Small intestine (tissue), 16 donors: ENCODE measurements at places on chromosomes 3 and 15.

- no peak for DNase-seq
These were observed 49.0 kb downstream of the THBS1 start for GRCh38 chr15:39629906-39630305.

DNA sequence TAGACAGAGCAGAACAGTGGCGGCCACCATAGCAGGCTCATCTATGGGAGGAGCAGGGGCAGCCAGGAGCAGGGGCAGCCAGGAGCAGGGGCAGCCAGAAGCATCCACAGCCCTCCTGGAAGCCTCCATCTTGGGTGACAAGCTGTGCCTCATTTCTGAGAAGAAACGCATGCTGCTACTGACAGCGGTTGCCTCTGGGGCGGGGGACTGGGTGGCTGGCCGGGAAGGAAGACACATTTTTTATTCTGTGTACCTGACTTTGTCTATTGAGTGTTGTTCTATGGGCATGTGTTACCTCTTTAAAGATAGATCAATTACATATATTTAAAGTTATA, 71.5 kb upstream of the KLF13 start:
- no peak for DNase-seq

GRCh38 chr3:53140847-53141845, 10.9 kb upstream of the RFT1 start:
- no peak for DNase-seq

DNA sequence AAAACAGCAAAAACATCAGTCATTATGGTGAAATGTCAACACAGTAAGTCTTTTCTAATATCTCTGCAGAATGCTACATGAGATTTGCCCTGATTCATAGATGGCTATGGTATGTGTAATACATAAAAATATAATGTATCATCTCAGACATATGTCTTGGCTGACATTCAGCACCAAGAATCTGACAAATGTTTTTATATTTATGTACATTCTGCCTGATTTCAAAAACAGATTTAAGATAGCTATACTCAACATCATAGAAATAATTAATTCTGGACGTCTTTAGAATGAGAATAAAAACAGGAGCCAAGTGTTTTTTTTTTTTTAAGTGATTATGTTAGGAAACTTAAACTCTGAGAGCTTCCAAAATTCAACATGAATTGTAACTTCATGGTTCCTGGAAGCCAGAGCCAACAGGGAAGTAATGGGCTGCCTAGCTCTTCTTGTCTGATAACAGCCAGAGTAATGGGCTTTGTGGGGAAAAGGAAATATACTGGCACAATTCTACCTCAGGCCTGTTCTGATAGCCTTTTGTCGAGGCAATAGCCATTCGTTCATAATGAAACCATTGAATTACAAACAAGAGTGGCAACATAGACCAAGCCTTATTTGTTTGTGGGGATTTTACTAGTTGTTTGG, 184.4 kb downstream of the VGLL4 start:
- no peak for DNase-seq

DNA sequence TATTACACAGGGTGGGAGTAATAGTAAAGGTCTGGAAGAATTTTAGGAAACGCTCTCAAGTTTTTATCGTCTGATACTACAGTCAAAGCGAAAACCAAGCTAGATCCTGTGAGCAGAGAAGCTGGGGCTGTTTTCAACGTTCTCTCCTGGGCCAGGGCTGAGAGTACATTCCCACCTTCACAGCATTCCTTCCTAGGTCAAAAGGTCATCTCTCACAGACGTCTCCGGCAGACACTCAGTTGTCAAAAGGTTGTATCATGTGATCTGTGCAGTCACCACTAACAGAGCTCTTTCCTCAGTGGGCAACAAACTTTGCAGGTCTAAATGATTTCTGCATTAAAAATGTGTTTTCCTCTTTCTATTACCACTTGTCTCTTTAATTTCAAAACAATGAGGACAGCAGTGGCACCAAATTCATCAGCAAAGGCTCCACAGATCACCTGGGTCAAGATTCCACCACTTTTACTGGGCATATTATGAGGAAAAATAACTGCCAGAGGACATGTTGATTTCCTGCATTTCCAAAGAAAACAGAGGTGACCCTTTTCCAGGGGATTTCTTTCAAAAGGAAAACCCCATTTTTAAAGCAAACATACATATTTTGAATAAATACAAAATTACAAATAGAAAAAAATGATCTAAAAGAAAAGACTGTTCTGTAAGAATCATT, 41.9 kb downstream of the MEIS2 start:
- no peak for DNase-seq

DNA sequence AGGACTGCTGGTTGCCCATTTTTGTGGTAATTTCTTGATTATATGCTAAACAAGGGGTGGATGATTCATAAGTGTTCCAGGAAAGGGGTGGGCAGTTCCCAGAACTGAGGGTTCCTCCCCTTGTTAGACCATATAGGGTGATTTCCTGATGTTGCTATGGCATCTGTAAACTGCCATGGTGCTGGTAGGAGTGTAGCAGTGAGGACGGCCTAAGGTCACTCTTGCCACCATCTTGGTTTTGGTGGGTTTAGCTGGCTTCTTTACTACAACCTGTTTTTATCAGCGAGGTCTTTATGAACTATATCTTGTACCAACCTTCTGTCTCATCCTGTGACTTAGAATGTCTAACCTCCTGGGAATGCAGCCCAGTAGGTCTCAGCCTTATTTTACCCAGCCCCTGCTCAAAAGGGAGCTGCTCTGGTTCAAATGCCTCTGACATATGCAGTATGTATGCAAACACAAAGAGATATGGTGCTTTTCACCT, 46.2 kb downstream of the C3orf38 start:
- DNase-seq = no peak

- no peak for DNase-seq
These were observed 12.3 kb upstream of the SPATA12 start for GRCh38 chr3:57048052-57048671.

DNA sequence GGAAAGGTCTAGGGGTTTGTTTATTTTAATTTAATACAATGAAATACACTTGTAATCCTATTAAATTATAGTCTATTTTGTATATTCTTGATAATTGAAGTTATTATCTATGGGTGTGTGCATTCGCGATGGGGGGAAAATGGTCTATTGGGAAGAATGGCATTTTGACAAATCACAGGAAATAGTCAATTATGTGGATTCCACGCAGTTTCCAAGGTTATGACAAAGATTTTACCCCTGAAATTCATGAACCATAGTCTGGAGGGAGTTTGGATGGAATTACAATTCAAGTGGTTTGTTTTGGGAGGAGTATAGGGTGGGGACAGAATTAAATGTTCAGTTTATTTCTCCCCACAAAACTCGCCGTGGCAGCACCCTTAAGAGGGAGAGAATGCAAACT, 66.5 kb downstream of the RBMS3 start:
- DNase-seq = no peak

DNA sequence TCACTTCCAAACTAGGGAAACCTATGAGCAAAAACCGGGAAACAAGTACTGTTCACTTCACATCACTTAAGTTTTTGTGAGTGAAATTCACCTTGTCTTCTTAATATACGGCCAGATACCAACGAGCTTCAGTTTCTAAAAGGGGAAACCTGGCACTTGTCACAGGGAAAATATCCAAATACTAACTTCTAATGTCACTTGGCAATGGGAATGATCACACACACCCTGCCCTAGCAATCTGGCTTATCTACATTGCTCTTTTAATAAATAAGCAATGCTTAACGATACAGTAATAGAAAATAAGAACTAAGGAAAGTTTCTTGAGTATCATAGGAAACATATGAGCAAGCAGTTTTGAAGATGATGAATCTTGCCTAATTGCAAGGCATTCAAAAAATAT, 34.6 kb upstream of the PLOD2 start:
- DNase-seq = no peak

- DNase-seq = no peak
These were observed 839.8 kb downstream of the NTRK3 start for GRCh38 chr15:87416591-87417257.

DNA sequence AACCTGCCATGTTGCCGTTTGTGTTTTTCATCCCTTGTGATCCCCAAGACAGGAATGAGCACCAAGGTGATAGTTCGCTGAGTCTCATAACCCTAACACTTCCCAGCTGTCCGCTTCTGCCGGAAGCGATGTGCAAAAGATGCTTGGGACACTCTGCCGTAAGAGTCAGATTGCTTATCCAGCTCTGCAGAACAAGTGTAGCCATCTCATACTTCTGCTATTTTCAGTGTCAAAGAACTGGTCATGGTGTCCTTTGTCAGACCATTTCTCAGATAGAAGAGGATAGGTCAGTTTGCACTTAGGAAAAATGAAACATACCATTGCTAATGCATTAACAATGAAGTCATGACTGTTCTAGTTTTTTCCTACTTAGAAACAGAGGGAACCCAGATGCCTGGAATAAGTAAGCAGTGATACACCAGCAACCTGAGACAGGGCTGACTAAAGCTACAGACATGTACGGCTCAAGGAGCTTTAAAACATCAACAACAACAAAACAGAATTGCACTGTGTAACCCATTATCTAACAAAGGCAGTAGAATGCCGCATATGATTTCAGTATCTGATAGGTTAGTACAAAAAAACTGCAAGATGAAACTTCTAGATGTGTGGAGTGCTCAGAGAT, 134.0 kb upstream of the IL12A start:
- DNase-seq = no peak

DNA sequence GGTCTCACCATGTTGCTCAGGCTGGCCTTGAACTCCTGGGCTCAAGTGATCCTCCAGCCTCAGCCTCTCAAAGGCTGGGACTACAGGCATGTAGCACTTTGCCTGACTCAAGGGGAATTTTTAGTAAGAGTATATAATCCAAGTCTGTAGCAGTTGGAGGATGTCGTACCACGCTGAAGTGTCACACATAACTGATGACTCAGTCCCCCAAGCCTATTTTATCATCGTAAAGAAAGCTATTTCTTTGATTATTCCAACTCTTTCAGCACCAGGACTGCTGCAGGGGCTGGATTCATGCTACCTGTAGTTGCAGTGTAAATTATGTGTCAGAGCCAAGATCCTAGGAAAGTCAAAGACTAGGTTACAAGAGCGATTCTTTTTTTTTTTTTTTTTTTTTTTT, 1.4 kb upstream of the PRKCI start:
- no peak for DNase-seq

- peak; percentile 33 for DNase-seq
These were observed 223.3 kb downstream of the FOXP1 start for GRCh38 chr3:71360180-71360579.

- no peak for DNase-seq
These were observed 252.5 kb downstream of the CDIN1 start for GRCh38 chr15:36831904-36832287.

DNA sequence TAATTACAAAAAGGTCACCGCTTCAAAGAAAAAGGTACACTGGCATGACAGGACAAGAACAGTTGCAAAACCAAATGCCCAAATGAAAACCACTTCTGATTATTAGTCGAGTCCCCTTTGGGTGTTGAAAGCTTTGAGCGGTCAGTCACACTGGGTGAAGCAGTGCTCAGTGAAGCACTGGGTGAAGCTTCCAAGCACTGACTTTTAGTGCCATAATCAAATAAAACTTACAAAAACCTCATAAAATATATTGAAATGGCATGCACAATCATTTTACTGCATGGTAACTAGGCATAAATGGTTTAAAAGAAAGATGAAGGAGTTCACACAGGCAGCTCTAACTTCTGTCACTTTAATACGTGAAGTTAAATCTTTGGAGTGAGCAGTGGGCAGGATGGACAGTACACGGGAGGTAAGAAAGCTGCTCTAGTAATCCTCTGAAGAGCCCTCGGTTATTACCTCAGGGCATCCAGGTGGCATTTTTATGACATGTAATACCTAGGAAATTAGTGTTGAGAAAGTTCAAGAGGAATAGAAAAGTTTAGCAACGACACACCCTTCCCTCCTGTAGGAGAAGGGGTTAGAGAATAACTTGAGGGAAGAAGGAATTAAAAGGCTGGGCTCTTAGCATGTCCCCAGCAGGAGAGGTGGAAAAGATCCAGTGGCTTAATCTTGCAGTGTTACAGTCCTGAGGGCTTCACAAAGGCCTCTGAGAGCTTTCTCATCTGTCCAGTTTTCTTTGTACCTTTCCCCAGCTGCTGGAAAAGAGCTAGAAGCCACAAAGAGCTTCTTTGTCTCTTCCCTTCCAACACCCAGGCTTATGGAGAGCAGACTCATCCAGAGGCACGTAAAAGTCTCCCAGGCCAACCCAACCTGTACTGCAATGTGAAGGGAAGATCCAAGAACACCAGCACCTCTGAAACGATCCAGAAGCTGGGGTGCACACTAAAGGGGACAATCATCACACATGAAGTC, 64.9 kb upstream of the MYO5C start:
- DNase-seq = no peak

DNA sequence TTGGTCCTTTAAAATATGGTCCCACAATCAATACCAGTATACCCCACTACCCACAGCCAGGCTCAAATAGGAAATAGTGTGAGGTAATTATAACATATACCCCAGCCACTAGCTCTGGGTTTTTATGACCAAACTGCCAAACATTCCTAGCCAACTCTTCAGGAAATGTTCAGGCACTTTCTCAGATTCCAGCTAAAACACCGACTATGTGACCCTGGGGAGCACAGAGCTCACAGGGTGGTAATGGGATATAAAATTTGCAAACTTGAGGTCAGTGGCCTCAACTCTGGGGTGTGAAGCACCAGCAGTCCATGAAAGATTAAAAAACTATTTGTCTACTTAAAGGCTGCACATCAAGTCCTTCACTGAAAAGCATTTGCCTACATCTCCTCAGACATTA, 12.9 kb downstream of the FBN1 start:
- no peak for DNase-seq

DNA sequence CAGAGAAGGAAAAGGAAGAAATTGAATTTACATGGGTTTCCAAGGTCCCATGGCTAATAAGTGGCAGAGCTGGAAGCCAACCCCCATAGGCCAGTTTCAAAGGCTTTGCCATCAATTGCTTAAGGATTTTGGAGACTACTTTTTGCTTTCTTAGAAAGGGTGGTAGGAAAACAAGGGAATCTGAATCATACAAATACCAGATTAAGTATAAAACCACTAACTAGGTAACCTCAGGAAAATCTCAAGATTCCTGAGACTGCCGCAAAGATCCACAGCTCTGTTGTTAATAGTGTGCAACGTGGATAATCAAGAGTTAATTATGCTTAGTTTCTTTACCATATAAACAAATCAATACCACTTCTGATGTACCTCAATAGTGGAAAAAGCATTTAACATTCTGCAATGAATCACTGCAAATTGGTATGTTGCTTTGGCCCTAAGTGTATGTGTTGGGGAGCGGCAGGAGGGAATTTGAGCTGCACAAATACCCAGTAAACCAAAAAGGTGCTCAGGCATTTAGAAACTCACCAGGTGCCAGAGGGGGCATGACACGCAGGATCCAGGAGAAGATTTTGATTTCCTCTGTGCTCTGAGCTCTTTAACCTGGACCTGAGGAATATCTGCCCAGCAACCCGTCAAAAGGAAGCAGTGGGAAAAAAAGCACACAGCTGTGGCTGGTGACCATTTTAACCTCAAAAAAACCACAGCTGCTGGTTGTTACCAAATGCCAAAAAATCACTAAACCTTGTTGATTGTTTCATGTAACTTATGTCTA, 22.0 kb downstream of the AADAC start:
- DNase-seq = no peak

- no peak for DNase-seq
These were observed 3.0 kb downstream of the LIMD1 start for GRCh38 chr3:45597581-45597980.
